Suppressor macrophage (primary cell): ENCODE measurements at places on chromosomes 1 and 21.

GRCh38 chr1:6069573-6069972 lies 23.9 kb downstream of the KCNAB2 start:
- DNase-seq = no peak

GRCh38 chr1:215824245-215824644 lies 257.1 kb downstream of the KCTD3 start:
- DNase-seq = no peak

GRCh38 chr1:228956864-228957263 lies 221.6 kb downstream of the RHOU start:
- no peak for DNase-seq

DNA sequence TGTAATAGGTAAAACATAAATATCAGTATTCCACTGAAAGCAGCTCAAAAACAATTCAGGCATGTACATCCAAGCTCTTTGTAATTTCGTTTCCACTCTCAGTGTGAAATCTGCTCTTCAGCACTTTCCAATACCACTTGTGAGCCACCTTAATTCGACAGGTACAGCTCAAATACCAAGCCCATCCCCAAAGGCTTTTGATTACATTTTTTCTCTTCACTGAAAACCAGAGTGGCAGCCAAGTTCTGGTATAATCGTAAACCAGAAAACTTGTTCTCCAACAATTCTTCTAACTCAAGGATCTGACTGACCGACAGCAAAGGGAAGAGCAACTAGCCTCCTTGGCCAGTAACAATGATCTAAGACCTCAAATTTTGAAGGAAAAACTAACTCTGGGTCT lies 36.8 kb downstream of the FBXO42 start:
- DNase-seq = no peak

GRCh38 chr1:115676498-115677181 lies 34.9 kb downstream of the VANGL1 start:
- DNase-seq = no peak

- DNase-seq = no peak
Measured at GRCh38 chr21:33112681-33113080, 42.7 kb downstream of the OLIG1 start.

DNA sequence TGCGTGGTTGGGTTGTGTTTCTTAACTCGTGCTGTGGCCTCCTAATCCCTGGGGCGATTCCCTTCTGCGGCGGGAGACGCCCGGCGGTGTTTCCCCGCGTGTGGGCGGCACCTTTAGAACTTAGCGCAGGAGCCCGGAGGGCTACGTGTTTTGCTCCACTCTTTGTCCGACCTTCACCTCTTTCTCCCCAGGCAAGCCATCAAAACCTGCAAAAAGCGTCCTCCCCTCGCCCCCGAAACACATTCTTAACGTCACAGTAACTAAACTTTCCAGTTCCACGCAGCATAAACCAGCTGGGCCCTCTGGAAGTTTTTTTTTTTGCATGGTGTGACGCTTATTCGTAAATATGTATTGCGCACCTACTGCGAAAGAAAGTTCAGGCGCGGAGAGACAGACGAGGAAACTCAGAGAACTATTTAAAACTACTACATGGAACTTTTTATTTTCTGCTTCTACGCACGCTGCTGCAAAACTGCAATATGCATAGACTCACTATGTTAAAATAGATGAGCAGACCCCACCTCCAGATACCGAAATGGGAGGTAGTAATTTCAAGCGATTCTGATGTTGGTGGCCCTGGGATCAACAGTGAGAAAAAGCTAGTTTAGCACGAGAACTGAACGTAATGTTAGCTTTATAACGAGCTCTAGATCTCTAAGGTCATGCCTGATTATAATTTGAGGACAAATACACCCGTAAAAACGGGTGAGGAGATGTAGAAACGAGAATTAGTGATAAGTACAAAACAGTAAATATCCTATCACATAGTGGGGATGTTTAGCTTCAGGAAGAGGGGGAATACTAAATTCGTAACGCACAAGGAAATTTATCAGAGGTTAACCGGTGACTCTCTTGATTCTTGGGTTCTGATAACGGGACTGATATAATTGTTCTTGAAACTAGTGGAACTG lies 920 bp downstream of the MTR start:
- peak; percentile 60 for DNase-seq

DNA sequence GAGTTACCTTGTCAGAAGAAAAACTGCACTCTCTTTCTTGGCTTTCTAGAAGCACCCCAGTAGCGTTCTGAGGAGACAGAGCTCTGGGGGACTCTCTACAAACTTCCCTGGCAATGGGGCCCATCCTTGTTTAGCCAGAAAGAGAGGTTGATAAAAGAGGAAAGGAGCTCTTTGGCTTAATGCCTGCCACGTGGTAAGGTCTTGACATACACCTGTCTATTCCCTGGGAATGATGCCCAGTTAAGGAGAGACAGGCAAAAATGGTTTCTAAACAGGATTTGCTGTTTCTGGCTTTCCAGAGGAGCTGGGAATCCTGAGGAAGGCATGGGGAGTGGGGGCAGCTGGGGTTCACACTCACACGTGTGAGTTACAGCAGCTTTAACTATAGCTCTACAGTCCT lies 30.2 kb upstream of the IL20 start:
- no peak for DNase-seq

- no peak for DNase-seq
Measured at GRCh38 chr1:226384717-226385116, 23.2 kb downstream of the PARP1 start.

DNA sequence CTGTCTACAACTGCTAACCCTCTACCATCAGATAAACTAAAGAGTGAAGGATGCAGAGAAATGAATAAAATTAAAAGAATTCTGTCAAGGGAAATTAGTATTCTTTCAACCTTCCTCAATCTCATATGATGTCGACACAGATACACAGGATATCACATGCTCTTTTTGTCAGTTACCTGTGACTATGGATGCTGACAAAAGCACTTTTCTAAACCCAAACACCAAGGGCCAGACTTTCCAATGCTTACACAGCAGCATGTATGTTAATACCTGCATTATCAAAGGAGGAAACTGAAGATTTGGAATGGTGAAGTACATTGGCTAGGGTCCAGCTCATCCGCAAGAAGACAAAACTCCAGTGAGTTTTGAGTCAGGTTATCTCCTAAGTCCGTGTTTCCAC lies 294.0 kb downstream of the SMYD3 start:
- no peak for DNase-seq

GRCh38 chr1:59653968-59654367 lies 160.8 kb upstream of the HOOK1 start:
- DNase-seq = no peak

GRCh38 chr1:229262239-229262638 lies 8.7 kb upstream of the RAB4A start:
- DNase-seq = no peak

DNA sequence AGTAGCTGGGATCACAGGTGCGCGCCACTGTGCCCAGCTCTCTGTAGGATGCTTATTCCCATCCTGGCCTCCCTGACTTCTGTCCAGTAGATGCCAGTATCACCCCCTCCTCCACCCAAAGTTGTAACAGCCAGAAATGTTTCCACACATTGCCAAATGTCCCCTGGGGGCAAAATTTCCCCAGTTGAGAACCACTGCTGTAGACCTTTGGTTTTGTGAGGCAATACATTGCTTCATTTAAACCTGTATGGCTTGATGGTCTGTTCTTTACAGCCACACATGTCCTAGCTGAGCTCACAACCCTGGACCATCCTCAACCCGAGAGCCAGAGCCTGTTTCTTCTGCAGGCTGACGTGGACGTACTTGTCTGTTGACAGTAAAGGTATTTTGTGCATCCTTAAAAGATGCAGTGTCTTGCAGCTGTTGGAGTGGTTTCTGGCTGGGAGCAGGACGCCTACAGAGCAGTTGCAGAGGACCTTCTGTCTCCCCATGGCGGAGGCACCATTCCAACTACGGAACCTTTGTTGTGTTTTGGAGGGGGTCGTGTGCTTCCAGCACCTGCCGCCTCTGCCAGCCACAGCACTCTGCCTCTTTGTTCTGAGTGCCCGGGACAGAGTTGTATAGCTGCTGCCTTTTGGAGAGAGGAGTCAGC lies 26.6 kb downstream of the DOP1B start:
- no peak for DNase-seq

DNA sequence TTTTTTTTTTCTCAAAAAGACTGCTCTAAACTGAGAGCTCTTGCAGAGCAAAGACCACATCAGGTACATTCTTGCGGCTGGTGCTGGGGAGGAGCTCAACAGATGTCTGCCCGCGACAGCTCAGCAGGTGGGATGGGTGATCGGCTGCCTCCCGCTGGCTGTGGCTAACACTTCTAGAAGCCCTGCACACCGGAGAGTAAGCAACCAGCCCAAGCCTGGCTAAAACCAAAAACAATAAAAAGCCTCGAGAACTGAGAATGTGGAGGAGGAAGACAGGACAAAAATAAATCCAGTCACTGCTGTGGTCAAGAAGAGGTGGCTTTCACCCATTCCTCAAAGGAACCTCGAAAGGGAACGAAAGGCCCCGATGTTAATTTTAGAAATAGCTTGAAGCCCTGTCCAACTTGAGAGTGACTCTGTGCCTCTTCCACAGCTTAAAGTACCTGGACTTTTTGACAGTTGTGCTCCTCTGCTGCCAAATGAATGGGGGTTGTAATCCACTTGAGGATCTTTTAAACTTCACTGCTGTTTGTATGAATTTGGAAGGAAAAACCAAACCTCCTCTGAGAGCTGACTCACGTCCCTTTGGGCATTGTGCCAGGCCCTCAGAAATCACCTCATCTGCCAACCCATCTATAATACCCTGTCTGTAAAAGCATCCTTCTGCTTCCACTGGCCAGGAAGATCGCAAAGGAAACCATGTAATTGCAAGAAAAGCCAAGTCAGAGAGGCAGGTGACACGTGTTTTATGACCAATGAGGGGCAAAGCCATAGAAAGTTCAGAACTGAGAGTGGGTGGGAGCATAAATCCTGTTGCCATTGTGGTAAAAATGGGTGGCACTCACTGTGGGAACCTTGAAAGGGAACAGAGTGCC lies 78.6 kb downstream of the KCNN3 start:
- peak; percentile 18 for DNase-seq

DNA sequence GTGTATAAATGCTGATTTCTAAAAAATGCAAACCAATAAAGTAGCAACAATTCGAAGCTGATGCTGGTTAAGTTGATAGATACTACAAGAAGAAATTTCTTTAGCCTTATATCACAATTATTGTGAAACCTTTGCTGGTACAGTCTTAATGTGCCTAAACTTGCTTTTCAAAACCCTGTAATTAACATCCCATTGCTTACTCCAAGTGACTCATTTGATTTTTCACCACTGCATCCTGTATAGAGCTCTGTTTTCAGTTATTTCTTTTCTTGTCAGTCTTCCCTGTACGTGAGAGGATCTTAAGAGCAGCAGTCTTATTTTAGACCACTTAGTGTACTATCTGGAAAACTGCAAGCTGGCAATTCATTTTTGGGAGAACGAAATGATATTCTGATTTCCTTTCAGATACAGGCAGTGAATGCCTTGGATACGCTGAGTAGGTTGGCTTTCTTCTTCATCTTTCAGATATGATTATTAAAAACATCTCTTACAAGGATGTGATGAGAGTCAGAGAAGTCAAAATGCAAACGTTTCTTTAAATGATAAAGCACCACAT lies 210.3 kb downstream of the KCTD3 start:
- no peak for DNase-seq

DNA sequence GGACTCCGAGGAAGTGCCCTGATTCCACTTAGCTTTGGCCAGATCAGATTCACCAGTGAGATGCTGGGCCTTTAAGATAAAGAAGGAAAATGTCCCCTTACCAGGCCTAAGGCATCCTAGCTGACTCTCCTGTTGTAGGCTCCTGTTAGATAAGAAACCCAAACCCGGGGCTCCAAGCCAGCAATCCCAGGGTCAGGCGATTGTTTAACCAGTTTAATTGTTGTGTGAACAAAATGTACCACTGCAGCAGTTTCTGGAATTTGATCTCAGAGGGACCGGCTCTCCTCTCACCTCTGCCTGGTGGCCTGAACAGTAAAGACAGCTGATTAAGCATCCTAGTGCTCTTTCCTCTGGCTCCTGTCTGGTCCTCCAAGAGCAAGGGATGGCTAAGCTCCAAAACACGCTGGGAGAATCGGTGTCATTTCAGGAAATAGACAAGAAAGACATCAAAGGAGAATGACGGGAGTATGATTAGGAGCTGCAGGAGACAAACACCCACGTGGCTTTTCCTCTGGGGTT lies 9.3 kb upstream of the KLHDC8A start:
- DNase-seq = no peak

GRCh38 chr1:247647864-247648263 lies 31.7 kb downstream of the OR13G1 start:
- DNase-seq = no peak

- DNase-seq = peak; percentile 13
Measured at GRCh38 chr1:179310291-179310690, 16.7 kb downstream of the SOAT1 start.

DNA sequence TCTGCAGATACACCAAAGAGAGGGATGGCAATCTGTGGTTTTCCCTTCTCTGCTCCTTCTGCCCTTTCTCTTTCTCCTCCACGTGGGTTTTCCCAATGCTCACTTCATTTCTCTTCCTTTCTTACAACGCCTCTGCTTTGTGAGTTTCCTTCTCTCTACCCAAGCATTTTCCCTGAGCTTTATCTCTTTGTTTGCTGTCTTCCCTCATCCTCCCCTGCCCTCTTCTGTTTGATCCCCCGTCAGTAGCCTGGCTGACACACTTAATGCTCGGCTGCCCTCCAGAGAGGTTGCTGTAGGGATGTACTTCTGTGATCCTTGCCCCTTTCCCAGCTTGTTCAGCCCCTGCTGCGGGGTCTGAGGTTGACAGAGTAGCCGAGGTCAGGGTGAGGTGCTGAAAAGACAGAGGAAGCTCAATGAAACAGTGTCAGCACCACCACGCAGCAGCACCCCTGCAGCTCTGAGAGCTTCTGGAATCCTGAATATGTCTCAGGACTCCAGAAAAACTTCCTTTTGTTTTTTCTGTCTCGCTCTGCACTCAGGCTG lies 6.0 kb downstream of the EDARADD start:
- no peak for DNase-seq

GRCh38 chr1:221823149-221823548 lies 81.3 kb upstream of the DUSP10 start:
- DNase-seq = no peak

DNA sequence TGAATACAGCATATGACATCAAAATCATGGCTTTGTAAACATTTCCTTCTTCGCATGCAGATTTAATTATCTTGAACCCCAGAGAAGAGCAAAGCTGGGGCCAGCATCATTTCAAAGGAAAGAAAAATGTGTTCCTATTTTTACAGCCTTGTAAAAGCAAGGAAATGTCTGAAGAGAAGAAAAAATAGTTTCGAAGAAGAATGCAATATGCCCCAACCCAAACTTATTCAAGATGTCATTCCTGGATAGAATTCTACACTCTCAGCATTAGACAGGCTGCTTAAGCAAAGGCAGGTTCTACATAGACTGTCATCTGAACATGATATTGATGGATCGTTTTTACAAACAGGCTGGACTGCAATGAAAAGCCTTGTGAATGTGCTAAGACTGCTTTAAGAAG lies 900.8 kb downstream of the TTLL7 start:
- no peak for DNase-seq

- peak; percentile 52 for DNase-seq
Measured at GRCh38 chr1:115978292-115978941, 2.1 kb downstream of the SLC22A15 start.

GRCh38 chr1:9203511-9203982 lies 31.0 kb upstream of the H6PD start:
- peak; percentile 26 for DNase-seq

GRCh38 chr1:85371021-85371420 lies 93.9 kb downstream of the DDAH1 start:
- DNase-seq = no peak

- DNase-seq = no peak
Measured at GRCh38 chr1:172540635-172541034, 7.7 kb downstream of the SUCO start.

GRCh38 chr21:17576080-17576835 lies 36.4 kb downstream of the BTG3 start:
- DNase-seq = no peak
